ENCODE measurements at places on chromosomes 6 and 20.
A peak's percentile ranks its signal among the peaks of the same experiment; 100 is the strongest.

GRCh38 chr6:5270093-5270680 lies 8.9 kb downstream of the FARS2 start:
- DNase-seq: no peak

DNA sequence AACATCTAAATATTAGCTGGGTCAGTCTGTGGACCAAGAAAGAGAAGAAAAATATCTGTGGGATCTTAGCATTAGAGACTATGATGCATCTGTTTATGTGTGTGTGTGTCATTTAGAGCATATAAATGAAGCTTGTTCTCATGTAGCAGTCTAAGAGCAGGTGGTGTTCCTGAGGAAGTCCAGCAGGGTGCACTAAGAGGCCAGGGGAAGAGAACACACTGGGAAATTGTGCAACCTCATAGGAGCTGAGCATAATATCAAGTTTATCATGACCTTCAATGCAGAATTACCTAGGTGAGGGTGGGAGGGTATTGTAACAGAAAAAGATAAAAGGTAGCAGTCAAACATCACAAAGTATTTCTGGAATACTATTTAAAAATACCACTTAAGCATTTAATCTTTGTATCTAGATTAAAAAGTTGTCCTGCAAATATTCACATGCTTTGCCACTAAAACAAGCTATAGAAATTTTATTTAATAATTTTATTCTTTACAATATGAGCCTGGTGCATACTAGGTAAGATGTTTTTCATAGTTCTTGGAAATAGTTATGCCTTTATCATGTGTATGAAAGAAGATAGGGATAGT lies 80.5 kb downstream of the SMPDL3A start:
- DNase-seq: no peak

- DNase-seq: no peak
Observed at GRCh38 chr6:49052901-49053300, 410.2 kb downstream of the MMUT start.

GRCh38 chr6:30769088-30769852 lies 24.9 kb upstream of the IER3 start:
- DNase-seq: no peak

GRCh38 chr6:134267917-134268361 lies 50.0 kb downstream of the SGK1 start:
- DNase-seq: no peak

DNA sequence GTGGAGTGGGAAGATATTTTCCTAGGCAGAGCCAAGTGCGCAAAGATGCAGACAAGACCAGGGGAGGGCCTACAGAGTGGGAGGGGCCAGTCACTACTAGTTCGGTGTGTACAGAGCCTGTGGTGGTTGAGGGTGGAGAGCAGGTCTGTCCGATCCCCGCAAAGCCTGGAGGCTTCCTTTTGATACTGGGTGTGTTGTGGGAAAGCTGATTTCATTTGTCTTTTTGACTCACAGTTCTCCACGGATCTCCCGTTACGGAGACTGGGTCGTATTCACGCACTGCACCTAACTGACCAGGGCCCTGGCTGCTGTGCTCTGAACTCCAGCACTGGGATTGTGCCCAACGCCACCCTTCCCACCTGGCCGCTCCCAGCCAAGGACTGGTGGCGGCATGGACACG lies 1.4 kb upstream of the TIAM2 start:
- DNase-seq: no peak

- no peak for DNase-seq
Observed at GRCh38 chr6:6461138-6461537, 127.4 kb upstream of the LY86 start.

DNA sequence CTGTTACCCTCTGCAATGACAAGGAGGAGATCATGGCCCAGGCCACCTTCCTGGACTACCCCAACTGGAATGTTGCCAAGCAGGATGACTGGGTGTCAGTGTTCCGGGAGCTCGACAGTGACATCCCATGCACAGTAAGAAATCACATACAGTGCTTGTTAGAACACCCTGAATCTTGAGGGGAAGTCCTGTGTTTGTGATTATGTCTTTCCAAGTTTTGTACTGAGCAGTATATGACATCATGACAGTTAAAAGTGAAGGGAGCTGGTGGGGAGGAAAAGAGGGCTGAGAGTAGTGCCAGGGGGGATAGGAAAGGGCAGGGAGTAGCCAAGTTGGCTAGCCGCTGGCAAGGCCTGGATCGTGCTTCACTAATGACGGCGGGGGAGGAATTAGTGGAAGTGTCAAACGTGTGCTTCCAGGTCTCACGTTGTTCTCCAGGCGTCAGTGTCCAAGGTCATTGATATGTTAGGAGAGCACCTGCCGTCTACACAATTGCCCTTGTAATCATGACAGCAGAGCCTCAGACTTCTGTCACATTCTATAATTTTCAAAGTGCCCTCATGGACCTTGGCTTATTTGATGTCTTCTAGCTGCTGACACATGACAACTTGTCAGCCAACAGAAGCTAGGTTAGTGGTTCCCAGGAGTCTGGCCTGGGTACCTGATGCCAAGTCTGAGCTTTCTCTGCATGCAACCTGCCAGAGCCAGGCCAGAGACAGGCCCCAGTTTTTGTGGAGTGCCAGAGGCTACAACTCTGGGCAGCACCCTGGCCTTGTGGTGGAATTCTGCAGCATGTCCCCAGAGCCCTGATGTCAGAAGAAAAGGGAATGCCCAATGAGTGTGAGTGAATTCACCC lies 18.8 kb downstream of the CFAP61 start:
- peak; percentile 14 for DNase-seq

DNA sequence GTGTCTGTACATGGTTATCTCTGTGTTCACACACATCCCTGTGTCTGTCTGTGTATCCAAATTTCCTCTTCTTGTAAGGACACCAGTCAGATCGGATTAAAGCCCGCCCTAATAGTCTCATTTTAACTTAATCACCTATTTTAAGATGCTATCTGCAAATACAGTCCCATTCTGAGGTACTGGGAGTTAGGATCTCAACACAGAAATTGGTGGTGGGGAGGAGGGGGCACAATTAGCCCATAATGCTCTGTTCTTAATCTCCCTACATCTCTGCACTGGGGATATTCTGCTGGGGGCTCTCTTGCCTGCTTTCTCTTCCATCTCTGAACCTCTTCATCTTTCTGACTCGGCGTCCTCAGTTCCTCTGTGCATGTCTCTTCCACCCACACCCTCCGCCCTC lies 320.7 kb downstream of the CDC5L start:
- DNase-seq: no peak

Measured in NCI-H1092 (cell line).